ENCODE measurements at places on chromosomes 7 and 10. TPM values are rescaled to one million over a fixed set of nuclear protein-coding genes. Genes with fewer than 3 reads are reported as not detected.

Gene CALY
- total RNA-seq: 301 TPM

Gene ATOH7
- 0.96 TPM for total RNA-seq

Gene RELN
- 11.8 TPM for total RNA-seq

Gene SFXN2
- total RNA-seq: 7.1 TPM

Gene PLEKHA8
- total RNA-seq: 16.0 TPM

Gene CNNM2
- 32.4 TPM for total RNA-seq

Gene AKR1E2
- 15.8 TPM for total RNA-seq

Gene PAPOLB
- total RNA-seq: 0.54 TPM

Gene SEMA4G
- 11.7 TPM for total RNA-seq

Data from dorsolateral prefrontal cortex (tissue), 122 donors.